ENCODE measurements at places on chromosomes 12 and 14.

- DNase-seq = no peak
Measured at GRCh38 chr12:88235183-88235833, 93.2 kb downstream of the TMTC3 start.

GRCh38 chr12:57591782-57592325, 862 bp downstream of the PIP4K2C start:
- no peak for DNase-seq

GRCh38 chr14:81286574-81287370, 66.0 kb upstream of the GTF2A1 start:
- DNase-seq = no peak

- no peak for DNase-seq
Measured at GRCh38 chr12:49525942-49526341, 12.9 kb upstream of the KCNH3 start.

- no peak for DNase-seq
Measured at GRCh38 chr14:79552778-79553177, 658.5 kb downstream of the DIO2 start.

- DNase-seq = no peak
Measured at GRCh38 chr12:21323736-21324135, 11.0 kb downstream of the SLCO1A2 start.

- DNase-seq = no peak
Measured at GRCh38 chr12:5376591-5377207, 55.2 kb upstream of the NTF3 start.

- no peak for DNase-seq
Measured at GRCh38 chr12:47053961-47054360, 25.5 kb upstream of the PCED1B start.

GRCh38 chr14:106879241-106879640, 1352.9 kb downstream of the TMEM121 start:
- DNase-seq = peak; percentile 65

GRCh38 chr12:10366875-10367274, 23.0 kb downstream of the KLRK1 start:
- DNase-seq = no peak

- no peak for DNase-seq
Measured at GRCh38 chr12:121191151-121191550, 18.8 kb upstream of the P2RX4 start.

GRCh38 chr12:101782273-101782731, 43.0 kb upstream of the SYCP3 start:
- DNase-seq = no peak

DNA sequence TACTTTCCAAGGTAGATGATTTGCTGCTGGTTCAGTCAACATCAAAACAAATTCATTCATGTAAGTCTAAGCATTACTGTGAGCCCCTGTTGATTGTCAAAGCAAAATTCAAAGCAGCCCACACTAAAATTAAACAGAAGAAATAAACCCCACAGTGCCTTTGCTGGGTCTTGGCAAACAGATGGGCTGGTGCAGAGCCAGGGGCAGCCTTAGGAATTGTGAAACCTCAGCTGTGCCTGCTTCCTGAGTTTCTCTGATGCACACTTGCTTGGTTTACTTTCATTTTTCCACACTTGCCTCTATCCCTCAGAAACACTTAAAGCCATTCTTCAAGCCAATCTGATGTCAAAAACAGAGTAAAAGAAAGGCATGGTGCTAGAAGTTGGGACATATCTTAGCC, 6.6 kb upstream of the PLEKHG7 start:
- DNase-seq = no peak

DNA sequence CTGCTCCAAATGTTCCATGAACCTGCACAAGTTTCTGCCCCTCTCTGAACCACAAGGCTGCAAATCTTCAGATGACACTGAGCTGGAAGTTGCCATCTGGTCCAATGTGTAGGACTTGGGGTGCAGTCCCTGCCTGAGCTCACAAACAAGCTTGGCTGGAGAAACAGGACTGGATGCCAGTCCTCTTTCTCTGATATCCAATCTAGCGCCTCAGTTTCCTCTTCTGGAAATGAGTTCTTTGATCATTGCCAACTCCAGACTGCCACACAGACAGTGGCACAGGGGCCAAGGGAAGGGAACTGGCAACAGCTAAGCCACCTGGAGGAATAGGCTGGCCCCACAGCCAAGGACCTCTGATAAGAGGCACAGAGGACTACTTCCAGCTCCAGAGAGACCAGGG, 15.5 kb downstream of the CMKLR1 start:
- no peak for DNase-seq

DNA sequence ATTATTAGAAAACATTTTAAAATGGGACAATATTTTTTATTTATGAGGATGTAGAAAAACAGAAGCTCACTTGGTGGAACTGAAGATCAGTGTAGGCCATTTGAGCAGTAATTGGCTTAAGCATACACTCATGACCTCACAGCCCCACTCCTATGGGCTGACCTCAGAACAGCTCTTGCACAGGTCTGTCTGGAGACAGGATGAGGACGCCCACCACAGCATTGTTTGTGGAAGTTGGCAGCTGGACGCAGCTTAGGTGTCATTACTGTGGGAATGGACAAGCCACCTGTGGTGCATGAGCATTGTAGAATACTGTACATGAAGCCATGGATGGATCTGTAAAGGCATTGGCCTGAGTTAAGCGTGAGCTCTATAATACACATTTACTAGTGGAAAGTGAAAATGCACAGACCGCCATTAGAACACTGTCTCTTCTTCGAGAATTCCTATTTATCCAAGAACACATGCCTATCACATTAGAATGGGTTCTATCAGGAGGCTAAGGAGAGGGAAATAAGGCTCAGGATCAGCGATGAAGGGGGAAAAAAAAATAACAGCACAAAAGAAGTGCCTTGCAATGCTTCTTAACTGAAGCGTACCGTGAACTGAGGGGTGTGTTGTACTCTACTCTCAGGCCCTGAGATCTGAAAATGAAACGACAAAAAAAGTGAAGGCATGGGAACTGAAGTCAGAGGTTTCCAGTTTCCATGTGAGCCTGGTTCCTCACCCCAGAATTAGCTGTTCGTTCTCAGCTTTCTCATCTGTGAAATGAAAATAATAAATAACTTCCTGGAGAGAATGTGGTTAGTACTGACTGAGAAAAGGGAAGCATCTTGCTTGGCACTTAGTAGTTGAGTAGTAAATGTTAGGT, 33.6 kb downstream of the KCNA1 start:
- DNase-seq = no peak

- DNase-seq = no peak
Measured at GRCh38 chr12:90868626-90869025, 86.3 kb downstream of the CCER1 start.

DNA sequence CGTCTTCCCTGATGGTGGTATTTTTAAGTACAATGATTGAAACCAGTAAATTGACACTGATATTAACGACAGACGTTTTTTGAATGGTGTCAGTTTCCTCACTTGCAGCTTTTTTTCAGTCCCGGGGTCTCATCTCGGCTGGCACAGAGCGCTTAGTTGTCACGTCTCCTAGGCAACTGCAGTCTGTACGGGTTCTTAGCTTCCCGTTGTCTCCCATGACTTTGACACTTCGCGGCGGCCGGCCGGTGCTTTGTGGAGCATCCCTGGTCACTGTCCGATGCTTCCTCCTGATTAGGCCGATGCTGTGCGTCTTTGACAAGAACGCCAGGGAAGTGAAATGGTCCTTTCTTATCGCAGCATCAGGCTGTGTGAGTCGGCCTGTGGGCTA, 67.4 kb downstream of the ADGRD1 start:
- DNase-seq = no peak

GRCh38 chr12:116959198-116959460, 48.4 kb downstream of the FBXW8 start:
- no peak for DNase-seq

DNA sequence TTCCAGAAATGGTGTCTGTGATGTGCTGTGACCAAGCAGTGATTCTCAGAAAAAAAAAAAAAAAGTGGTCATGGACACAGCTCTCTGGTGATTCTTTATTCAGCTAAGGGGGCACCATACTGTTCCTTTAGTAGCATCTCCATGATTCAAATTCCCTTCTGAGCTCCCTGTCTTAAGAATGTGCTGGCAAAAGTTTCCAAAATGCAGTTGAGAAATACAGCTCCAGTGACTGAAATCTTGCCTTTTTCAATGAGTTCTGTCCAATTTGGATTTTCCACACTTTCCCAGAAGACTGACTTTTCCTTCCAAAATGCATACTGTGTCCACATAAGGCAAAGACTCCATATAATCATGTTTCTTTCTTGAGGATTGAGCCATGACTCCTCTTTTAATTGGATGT, 24.3 kb upstream of the CPM start:
- no peak for DNase-seq

DNA sequence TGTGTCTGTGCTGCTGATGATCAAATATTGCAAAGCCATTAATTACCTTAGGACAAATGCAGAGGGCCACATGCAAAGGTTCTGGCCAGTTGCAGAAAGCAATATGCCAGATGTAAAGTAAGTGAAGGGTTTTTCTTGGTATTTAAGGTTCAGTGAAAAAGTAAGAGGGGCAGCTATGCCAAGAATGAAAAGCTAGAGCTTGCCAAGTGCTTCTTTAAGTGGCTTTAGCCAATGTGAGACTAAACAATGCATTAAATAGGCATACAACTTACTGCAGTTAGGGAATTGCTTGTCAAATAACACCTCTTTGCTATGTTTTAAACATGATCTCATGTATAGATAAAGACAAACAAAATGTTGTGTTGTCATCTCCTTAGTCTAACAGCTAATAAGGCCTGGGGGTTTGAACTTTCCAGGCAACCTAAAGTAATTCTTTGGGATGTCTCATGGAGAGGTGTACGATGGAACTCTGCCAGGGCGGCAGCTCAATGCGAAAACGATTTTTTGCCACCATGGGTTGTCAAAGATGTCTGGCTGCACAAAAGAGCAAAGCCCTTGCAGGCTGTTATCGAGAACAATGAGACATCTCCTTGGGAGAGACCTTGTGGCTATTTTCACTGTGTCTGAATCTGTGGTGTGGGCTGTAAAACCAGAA, 12.0 kb downstream of the IGF1 start:
- no peak for DNase-seq

DNA sequence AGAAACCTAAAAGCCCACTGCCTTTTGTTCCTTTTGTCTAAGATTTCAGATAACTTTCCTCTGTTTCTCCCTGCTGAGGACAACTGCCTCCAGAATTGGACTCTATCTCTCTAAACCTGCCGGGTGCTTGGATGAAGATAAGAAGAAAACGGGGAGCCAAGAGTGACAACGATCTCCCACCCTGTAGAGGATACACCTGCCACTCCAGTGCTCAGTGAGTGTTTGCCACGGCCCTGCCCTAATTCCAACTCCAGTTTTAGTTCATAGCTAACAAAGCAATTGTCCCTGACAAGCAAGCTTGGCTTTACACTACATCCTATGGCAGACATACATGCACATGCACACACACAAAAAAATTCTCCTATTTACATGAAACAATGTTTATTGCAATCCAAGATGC, 39.3 kb downstream of the EPS8 start:
- DNase-seq = no peak

DNA sequence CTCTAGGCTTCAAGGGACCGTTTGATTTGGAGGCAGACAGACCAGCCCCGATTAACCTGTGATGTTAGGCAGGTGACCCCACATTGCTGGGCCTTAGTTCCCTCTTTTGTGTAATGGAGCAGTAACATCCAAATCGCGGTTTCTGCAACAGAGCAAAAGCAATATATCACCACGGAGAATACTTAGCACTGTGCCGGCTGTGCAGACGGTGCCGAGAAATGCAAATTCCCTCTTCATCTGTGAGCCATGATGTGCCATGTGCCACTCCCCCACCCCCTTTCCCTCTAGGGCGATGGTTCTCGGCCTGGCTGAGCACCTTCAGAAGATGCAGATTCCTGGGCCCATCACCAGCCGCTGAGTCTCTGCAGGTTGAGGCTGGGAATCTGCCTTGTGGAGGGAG, 10.9 kb downstream of the BCL7A start:
- no peak for DNase-seq

DNA sequence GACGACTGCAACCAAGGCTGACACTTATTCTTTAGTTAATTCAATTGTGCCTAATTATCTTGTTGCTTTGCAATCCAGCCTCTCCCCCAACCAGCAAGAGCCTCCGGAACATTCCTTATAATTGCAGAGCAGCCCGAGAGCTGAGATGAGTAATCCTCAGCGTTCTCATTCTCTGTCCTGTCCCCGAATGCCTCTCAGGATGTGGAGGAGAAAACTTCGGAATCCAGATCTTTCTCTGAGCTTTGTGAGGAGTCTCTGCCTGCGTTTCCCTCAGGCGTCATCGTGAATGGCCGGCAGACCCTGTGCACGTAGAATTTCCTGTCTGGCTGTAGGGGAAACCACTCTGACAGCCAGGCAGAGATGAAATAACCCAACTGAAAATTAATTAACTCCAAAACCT, 160.5 kb upstream of the DIO3 start:
- DNase-seq = no peak

DNA sequence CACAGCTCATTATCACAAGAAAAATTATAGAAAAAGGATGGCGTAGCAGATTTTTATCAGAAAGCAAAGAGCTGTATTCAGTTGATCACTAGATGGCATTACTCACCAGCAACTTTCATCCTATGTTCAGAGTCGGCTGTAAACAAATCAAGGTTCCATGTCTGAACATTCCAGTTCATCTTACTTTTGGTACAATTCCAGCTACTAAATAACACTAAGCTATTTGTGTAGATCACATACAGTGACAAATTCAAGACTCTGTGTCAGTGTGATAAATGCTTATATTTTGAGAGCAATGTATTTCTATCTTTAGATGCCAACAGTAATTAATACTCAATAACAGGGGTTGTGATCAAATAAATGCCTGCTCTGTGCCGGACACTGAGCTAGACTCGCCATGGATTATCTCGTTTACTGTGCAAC, 30.1 kb downstream of the NRDE2 start:
- peak; percentile 26 for DNase-seq

GRCh38 chr14:78747813-78748212, 577.6 kb downstream of the NRXN3 start:
- DNase-seq = no peak

DNA sequence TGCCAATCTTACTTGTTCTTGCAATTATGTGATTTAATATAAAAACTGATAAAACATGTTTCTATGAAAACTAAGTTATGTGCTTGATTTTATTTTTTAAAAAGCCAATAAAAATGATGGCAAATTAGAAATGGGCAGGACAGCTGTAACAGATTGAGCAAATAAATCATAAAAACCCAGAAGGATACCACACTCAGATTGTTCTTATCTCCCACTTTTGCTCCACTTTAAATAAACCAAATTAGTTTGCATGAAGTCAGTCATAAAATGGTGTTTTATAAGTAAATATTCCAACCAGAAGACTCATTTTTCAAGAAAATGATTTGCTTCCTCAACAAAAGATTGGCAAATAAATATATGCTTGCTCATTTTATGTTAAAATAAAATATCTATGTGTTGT, 307.9 kb upstream of the G2E3 start:
- DNase-seq = no peak

GRCh38 chr14:85332401-85332800, 197.5 kb upstream of the FLRT2 start:
- DNase-seq = no peak

DNA sequence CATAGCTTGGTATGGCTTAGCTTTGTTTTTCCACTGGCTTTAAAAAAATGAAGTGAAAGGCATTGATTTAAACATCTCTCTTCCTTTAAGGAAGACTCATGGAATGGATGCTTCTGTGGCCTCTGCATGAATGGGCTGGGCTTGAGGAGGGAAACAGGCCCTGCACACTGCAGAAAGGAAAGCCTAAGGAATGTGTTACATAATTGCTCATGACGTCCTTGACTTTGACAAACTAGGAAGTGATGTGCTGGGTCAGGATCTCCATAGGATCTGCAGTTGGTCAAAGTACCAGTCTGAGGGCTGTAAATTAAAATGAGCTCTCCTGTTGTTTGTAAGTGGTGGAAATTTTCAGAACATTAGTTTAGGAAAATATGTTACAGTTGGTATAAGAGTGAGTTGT, 12.7 kb downstream of the SAMD4A start:
- no peak for DNase-seq

GRCh38 chr12:9809866-9810265, 17.4 kb upstream of the KLRF1 start:
- no peak for DNase-seq
